T-cell (primary cell): ENCODE measurements at places on chromosomes 6 and 20.

GRCh38 chr6:11467364-11467763 is 70.2 kb upstream of the TMEM170B start:
- no peak for DNase-seq

DNA sequence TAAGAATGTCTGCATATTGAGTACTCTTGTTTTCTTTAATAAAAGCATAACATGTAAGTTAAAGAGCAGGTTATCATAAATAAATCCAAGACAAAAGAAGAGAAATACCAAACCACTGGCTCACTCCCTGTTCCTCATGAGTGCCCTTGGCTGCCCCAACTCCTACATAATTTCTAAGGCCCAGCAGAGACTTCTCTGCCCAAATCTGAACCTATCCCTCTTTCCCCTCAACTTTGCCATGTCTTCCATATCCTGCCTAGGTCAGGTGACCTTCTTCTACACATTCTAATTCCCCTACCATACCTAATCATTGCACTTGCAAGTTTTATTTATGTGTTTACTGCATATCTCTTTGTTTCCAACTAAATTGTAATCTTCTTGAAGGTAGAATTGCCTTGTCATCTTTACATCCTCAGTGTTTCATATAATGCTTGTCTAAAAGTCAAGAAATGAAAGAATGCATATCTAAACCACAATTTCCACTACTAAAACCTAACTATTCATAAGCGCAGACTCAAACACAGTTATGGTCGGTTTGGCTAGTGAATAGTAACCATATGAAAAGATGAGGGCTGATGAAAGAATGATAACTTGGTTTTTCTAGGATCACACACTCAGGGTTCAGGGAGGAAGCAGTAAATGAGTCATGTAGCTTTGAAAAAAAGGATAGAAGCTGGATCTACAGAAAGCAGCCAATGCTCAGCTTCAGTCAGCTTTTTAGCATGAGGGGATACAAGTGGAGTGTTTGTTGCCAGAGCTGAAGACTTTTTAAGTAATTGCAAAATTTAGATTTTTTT is 53.3 kb upstream of the EYA4 start:
- no peak for DNase-seq

- no peak for DNase-seq
Measured at GRCh38 chr6:47476781-47477496, 650 bp upstream of the CD2AP start.

GRCh38 chr6:145155411-145155810 is 579.9 kb downstream of the EPM2A start:
- no peak for DNase-seq

DNA sequence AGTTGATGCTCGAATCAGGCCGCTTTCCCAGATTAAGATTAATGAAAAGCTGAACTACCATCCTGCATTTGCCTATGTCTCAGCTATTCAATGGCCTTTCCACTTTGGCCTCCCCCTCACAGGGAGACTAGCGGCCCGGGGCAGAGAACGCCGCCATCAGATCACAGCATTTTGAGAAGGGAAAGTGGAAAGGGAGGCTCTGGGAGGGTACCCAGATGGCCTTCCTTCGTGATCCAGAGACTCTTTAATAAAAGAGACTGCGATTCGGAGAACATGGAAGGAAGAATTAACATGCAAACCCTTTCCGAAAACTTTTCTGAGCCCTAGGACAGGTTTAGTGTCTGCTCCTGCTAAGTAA is 533 bp downstream of the MRPS18A start:
- no peak for DNase-seq

GRCh38 chr20:40860487-40860902 is 168.1 kb upstream of the TOP1 start:
- DNase-seq: no peak

- DNase-seq: no peak
Measured at GRCh38 chr20:4009309-4009708, 6.0 kb downstream of the RNF24 start.
